ENCODE measurements at places on chromosomes 2 and 18.

- peak; percentile 21 for DNase-seq
These were observed 567.8 kb upstream of the KLHL29 start for GRCh38 chr2:22817197-22817596.

DNA sequence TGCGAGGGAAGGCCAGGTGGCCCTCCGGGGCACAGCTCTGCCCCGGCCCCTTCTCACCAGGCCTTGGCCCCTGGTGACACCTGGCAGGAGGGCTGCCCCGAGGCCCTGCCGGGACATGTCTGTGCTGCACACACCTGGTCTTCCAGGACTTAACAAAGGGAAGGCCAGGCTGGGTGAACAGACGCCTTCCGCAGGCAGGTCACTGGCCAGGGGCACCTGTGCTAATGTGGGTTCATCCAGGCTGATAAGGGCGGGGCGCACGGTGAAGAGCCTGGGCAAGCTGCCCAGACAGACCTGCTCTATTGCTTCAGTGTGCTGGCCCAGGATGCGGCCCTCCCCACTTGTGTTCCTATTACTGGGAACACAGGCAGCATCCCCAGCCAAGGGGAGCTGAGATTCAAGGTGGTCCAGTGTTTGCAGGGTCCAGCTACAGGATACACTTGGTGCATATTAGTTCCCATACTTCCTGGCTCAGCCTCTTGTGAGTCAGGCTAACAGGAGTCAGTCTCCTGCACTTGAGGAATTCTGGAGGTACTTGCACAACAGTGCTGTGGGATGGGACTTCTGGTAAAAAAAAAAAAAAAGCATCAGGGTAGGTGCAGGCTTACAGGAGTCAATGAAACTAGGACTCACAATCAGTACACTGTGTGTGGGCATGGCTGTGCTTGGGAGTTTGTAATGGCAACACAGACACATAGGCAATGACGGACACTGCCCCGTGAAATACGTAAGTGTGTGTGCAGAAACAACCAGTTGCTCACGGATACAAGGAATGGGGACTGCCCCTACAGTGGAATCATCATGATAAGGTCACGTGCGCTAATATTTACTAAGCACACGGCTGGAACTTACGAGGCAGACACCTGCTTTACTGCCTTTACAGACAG is 261.4 kb downstream of the TWIST2 start:
- no peak for DNase-seq

DNA sequence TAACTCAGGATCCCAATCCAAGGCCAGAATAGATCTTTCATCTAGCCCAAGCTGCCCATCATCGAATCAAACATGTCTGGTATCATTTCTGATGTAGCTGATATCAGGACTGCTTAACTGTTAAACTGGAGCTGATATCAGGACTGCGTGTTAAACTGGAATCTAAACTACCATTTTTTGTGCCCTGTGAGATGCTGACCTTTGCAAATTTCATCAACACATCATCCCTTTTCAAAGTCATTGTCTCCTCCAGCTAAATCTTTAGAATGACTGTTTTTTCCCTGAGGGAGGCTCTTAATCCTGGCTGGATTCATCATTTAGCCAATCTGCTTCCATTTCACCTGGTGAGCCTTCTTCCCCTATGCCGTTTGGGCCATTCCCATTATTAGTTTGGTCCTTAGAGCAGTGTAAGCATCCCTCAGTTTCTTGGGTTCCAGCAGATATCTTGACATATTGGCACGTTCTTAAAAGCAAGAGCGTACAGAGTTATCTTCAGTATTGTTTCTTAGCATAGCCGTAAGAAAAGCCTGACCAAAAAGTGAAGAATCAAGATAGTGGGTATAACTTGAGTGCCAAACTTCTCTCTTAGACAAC is 12.3 kb downstream of the RPL31 start:
- DNase-seq, result no peak

DNA sequence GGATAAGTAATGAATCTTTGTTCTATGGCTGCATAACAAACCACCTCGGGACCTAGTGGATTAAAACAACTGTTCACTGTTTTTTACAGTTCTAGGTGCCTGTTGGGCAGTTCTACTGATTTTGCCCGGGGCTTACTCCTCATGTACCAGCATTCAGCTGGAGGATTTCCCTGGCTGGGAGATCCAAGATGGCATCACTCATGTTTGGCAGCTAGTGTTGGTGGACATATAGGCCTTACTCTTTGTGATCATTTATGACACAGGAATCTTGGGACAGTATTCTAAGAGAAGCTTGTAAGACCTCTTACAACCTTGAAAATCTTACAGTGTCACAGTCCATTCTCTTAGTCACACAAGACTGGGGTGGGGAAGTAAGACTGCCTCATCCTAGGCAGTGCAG is 4.6 kb downstream of the MARCHF7 start:
- no peak for DNase-seq

- DNase-seq, result no peak
These were observed 87.0 kb upstream of the RTN4 start for GRCh38 chr2:55137024-55137958.

- DNase-seq, result no peak
These were observed 171.6 kb downstream of the LDLRAD4 start for GRCh38 chr18:13390196-13390595.

DNA sequence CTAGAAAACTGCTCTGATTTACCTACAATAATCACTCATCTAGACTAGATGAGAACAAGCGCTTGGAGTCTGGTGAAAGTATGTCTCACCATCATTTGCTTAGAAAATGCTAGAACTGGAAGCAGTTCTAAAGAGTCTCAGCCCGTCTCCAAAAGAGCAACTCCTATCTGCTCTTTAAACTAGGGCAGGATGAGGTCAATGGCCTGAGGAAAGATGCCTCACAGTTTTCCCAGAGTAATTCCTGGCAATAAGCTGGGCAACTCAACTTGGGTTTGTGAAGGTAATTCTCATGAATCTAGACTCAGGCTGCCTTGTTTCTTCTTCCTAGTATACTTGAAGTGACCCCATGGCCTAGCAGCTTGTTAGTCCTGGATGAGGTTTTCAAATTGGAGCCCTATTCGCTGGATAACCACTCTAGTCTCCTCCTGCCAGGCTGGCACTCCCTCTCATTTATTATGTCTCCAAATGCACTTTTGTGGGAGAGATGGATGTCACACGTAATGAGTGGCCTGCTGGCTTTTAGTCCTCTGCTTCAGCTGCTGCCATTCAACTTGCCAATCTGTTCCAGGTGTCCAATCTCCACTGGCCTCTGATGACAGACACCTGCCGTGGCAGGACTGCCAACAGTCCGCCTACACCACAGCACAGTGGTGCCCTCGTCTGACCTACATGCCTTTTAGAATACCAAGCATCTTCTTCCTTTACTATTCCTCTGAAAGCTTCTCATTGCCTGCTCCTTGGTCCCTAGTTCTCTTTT is 80.9 kb downstream of the CABYR start:
- DNase-seq, result no peak

DNA sequence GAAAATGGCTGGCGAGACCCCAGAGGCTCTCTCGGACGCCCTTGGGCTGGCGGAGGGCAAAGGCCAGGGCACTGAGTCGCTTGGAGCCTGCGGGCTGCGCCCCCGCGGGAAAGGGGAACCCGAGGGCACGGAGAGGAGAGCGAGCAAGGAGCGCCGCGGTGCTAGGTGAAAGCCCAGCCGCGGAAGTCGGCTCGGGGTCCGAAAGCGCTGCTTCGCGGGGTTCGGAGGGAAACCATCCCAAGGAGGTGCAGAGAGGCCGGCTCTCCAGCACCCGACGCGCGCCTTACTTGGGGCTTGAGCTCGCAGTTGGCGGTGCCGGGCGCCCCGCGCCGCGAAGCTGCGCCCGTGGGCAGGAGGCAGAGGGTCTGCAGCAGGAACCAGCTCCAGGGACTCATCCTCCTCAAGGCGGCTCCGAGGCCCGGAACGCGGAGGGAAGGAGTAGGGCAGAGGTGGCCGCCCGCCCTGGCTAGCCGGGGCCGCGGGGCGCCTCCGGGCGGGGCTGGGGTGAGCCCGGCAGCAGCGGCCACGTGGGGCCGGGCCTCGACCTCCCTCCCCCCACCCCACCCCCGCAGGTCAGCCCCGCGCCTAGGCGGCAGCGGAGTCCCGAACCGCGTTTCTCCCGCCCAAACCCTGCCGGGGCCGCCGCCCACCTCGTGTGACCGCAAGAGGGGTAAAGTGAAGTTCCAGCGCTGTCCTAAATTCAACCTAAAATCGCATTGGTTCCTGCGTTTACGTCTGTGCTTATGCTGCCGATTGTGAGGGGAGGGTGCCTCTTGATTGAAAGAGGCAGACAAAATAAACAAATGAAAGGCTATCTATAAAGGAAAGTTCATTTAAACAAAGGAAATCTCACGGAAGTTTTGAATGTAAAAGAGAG is at the start of gene TRABD2A:
Gene TRABD2A (minus strand): TSS at position 440 of the 877 bp plus-strand sequence. CDS start 45 bp downstream, at position 395.
- peak; percentile 51 for DNase-seq

GRCh38 chr2:228688007-228688645 is 506.6 kb upstream of the SPHKAP start:
- no peak for DNase-seq

GRCh38 chr18:38606841-38607240 is 1041.2 kb upstream of the CELF4 start:
- DNase-seq, result no peak

- no peak for DNase-seq
These were observed 42.4 kb downstream of the ITGB1BP1 start for GRCh38 chr2:9380702-9381628.

GRCh38 chr2:232420463-232421188 is 14.0 kb downstream of the ALPG start:
- peak; percentile 66 for DNase-seq

DNA sequence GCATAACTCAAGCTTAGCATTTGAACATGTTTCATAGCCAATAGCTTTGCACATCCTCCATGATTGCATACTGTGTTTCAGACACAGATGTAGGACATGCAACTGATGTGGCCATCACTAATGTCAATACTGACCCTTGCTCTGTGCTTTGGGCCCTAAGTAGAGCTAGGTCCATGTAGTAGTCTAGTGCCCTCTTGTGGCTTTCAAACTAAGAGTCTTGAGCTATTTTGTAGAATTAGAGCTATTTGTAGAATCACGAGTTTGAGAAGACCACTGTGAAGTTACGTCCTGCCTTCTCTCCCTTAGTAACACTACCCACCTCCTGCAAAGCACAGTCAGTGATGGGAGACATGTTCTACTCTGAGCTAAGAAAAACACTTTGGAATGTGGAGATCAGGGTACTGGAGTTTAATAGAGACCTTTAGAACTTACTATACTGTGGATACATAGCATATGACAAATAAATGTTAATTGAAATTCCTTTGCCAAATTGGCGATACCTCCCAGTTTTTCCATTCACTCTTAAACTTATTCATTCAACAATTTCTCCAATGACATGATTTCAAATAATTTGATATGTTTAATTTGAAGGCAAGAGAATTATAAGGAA is 306.5 kb upstream of the TNP1 start:
- DNase-seq, result peak; percentile 68

GRCh38 chr2:143468341-143468888 is 339.2 kb downstream of the ARHGAP15 start:
- DNase-seq, result no peak

DNA sequence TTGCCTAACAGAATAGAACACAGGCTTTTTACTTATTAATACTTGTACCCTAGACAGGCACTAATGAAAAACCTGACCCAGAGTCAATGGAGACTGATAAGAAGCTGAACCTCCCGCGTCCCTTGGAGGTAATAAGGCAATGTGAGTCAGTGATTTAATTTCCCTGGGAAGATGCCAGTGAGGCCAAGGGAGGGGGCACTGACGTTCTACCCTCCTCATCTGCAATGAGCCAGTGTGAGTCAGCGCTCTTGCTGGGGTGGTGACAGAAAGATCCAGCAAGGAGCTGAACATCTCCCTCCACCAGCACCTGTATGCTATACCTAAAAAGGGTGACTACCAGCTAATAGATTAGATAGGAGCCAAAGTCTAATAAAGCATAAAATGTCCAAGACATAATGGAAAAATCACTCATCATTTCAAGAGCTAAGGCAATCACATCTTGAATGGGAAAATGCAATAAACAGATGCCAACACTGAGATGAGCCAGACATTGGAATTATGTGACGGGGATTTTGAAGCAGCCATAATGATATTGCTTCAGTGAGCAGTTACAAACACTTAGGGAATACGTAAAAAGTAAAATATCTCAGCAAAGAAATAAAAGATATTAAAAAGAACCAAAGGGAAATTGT is 116.9 kb downstream of the TPGS2 start:
- DNase-seq, result no peak

- DNase-seq, result no peak
These were observed 59.6 kb downstream of the CHRNA1 start for GRCh38 chr2:174704642-174705041.

- no peak for DNase-seq
These were observed 290.6 kb downstream of the ZEB2 start for GRCh38 chr2:144229296-144229695.

DNA sequence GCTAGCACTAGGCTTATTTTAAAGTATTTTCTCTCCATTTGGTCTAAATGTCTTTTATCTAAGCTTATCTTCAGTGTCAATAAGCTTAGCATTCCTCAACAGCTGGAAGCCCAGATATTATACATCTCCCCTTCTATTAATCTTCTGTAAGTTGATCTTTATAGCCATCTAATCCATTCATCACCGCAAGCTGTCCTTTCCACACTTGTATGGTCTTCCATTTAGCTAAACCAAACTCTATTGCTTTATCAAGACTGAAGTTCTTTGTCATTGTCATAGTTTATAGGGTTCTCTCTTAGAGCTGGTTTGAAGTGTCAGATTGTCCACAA is 101.3 kb upstream of the GPR45 start:
- DNase-seq, result no peak

- DNase-seq, result peak; percentile 31
These were observed 30.9 kb upstream of the IL37 start for GRCh38 chr2:112880091-112880531.

DNA sequence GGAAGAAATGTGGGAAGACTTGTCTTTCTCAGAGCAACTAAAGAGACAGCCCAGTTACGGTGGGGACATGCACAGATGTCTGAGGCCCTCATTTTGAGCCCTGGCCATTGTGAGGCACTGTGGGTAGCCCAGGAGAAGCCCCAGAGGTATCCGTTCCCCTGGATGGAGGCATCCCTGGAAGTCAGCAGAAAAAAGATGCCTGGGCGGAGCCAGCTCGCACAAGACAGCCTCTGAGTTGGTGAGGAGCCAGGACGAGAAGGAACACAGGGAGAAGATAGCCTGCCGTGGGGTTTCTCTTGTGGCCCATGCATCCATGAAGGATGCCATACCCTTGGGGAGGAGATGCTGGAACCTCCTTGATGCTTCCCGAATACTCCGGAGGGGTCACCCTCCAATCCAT is 56.9 kb upstream of the SEMA4C start:
- DNase-seq, result no peak

- DNase-seq, result peak; percentile 59
These were observed 823.6 kb downstream of the GALR1 start for GRCh38 chr18:78073275-78073674.

GRCh38 chr18:57776354-57776753 is 26.8 kb downstream of the ATP8B1 start:
- no peak for DNase-seq
